ENCODE measurements at places on chromosomes 4 and X.

DNA sequence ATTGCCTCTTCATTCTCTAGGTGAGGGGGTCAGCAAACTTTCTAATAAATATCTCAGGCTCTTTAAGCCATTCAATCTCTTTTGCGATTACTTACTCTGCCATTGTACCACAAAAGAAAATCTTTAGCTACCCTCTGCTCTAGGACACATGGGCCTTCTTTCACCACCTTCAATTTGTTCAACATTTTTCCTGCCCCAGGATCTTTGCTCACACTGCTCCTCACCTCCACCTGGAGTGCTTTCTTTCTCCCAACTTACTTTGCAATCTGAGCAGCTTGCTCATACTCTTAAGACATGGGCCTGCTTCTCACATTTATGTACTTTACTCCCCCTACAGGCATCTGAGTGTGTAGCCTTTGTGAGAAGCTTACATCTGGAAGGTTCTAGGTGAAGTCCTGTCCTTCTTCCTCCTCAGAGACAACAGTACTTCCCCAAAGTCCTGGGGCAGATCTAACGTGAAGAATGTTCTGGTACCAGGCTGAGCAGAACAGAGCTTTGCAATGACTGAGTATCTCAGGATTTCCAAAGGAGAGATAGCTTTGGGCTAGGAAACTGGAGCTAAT lies 55.0 kb upstream of the PRDM5 start:
- DNase-seq: peak; percentile 66

DNA sequence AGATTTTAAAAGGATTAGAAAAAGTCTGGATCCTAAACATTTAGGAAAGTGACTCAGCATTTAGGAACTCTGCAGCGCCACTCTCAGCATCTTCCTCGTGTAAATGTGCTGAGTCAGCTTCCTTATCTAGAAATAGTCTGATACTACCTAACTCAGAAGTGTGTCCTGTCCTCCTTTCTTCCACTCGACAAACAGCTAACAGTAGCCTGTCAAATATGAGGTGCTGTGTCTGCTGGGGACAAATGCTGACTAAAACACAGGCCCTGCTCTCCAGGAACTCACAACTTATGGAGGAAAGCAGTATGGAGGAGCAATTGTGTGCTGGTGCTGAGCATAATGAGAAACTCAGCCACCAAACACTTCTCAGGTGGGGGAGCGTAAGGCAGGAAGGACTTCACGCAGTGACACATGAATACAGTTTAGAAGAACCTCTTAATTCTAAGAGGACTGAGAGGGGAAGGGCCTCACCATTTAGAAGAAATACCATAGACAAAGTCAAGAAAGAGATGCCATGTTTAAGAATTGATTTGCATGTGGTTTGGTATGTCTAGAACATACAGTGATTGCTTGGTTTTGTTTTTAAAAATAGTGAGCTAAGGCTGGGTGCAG lies 125.3 kb downstream of the SOWAHB start:
- peak; percentile 44 for DNase-seq

DNA sequence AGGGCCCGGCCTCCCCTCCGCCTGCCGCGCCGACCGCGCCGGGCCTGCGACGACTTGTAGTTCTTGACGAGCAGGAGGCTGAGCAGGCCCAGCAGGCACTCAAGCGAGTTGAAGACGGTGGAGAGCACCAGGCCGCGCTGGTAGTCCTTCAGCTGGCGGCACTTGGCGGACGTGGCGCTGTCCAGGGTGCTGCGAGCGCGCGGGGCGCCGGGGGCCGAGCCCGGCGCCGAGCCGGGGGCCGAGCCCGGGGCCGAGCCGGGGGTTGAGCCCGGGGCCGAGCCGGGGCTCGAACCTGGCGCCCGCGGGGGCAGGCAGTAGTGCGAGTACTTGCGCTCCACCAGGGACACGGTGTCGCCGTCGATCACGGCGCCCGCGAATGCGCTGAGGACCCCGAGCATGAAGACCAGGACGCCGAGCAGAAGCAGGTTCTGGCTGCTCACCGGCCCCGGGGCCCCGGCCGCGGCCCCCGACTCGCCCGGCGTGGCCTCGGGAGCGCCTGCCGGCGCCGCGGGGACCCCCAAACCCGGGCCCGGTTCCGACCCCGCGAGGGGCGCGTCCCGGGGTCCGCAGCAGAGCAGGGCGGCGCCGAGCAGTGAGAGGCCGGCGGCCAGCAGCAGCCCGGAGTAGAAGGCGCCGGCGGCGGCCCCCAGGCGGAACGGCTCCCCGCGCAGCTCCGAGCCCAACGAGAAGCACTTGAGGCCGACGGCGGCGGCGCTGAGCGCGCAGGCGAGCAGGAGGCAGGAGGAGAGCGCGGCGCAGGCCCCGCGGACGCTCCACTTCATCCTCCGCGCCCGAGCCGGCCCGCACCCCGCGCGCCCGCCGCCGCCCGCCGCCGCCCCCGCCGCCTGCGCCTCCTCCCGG lies 584 bp downstream of the TMEM271 start:
- no peak for DNase-seq

DNA sequence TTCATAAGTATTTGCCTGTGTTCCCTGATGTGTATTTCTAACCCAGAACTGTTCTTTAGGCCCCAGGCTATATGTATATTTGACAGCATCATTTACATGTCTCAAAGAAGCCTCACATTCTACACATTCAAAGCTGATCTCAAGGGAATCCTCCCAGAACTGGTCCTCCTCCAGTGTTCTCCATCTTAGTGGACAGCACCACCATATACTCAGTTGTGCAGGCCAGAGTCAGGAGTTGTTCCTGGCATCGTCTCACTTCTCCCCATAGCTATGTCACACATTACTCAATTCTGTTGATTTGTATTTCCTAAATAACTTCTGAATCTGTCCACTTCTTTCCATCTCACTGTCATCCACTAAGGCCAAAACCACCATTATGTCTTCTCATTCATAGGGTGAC lies 82.8 kb upstream of the TRPC3 start:
- DNase-seq: no peak

GRCh38 chr4:98946359-98946758 lies 17.4 kb upstream of the EIF4E start:
- DNase-seq: no peak

GRCh38 chr4:68718447-68719074 lies 48.1 kb upstream of the UGT2B15 start:
- DNase-seq: no peak

- DNase-seq: peak; percentile 44
These were observed 1.5 kb downstream of the CFAP97 start for GRCh38 chr4:185201977-185202962.

- DNase-seq: no peak
These were observed 83.7 kb downstream of the DHRSX start for GRCh38 chrX:2416851-2417604.

DNA sequence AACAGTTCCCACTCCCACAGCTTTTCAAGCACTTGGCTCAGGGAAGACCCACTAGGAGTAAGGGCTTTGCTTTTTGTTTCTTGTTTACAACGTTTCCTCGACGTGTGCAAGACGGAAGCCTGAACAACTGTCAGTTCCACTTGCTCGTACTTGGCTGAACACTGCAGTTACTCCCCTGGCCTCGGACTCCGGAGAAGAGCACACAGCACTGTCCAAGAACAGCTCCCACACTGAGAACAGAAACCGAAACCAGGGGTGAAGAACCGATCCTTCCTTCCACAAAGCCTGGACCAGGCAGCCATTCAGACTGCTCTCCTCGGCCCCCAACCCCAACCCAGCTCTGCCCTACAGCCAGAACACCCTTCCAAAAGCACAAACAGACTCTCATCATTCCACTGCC lies 25.5 kb downstream of the IRF2 start:
- DNase-seq: peak; percentile 71

DNA sequence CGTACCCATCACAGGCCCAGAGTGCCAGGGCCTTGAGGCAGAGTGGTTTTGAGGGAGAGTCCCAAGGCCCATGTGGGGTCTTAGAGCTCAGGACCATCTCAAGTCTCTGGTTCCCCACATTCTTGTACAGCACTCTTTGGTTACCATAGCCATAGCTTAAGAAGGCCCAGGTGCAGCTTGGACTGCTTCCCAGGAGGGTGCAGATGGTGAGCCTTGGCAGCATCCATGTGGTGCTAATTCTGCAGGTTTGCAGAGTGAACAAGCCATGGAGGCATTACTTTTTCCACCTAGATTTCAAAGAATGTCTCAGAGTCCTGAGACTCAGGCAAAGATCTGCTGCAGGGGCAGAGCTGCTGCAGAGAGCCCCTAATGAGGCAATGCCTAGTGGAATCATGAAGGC lies 171.7 kb downstream of the STK32B start:
- no peak for DNase-seq

DNA sequence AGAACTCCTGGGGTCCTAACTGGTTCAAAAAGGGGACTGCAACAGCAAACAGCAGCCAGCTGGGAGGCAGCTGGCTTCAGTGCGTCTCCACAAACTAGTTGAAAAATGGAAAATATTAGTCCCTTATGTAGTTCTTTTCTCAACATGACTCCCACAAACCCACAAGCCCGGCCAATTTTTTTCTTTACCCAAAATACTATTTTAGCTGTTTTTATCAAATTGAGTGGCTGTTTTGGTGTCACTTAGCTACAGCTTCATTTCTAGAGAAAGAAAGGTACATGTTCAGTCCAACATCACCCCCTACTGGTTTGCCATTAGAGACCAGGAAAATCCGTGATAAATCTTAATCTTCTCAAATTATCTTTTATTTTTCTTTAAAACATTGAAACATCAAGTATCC lies 97.2 kb downstream of the GUCY2F start:
- DNase-seq: no peak

DNA sequence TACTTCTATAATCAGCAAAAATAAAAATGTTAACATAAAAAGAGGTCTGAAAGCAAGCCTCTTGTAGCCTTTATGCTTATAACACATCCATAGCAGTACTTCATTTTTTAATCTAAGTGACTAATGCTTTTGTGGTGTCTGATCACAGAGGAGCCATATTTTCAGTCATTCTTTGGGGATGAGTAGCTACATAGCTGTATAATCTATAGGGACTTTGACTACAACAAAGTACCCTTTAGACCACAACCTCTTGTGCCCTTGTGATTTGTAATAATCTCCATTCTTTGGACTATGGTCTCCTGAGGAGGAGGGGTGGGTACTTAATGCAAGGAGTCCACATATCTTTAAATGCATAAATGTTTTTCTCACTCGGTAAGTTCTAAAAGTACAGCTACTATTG lies 9.6 kb downstream of the DRP2 start:
- DNase-seq: no peak

DNA sequence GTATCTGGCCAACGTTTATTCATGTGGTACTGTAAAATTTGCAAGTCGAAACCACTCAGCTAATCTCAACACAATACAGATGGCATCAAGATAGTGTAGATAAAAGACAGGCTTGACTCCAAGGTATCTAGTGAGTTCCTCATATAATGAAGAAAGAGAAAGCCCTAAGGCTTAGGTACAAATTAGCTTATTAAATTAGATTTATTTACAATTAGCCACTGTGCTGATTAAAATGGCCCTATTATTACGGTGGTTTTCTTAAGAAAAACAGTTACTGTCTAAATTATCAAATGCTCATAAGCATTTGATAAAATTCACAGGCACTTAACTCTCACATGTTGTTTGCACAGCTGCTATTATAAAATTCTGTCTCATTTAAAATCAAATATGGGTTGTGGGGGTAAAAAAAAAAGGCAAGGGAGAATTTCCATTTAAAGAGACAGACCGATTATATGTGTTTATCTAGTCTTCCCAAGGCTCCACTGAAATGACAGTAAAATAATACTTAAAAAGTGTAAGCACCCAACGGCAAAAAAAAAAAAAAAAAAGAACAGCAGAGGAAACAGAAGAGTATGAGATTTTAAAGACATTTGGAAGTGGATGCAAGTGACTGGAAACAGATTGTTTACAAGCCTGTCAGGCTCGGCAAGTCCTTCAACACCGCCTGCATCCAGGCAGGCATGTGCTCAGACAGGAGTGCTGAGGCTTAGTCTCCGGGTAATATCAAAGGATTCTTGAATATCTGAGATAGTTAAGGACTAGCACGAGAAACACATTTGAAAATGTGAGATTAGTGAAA lies 55.1 kb downstream of the FAM13A start:
- no peak for DNase-seq

- DNase-seq: peak; percentile 4
These were observed 48.6 kb downstream of the MAGEA9 start for GRCh38 chrX:149830192-149830873.

- DNase-seq: no peak
These were observed 476.6 kb downstream of the GRXCR1 start for GRCh38 chr4:43369036-43369594.

DNA sequence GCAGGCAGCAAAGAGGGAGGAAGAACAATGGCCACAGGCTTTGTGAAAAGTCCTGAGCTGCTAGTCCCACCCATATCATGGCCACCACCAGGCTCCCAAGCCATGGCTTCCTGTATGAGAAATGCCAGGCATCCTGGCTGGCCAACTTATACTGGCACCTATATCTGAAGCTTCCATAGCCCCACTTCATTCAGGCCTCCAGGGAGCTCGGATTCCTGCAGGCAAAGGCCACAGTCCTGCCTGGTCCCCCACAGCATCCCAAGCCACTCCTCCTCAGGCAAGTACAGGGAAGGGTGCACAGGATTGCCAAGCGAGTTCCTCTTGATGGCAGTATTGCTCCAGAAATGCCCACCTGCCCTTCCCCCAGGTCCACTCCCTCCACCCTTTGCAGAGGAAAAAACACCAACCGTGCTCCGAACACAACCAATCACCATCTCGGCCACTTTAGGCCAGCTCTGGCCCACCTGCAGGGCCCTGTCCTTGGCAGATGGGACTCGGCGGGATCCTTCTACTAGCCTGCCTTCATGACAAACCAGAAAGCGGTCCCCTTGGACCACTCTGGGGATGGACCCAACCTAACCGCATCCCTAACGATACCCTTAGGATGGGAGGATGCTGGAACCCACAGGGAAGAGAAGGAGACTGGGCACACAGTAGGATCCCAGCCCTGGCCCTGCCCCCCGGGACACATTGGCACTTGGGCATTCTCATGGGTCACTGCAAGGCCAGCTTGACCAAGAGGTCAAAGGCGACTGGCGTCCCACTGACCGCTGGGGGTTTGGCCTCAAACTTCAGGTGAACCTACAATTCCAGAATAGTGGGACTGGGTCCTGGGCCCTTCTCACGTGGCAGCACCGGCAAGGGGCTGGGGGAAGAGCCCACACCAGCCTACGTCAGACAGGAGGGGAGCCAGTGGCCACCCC lies 220.4 kb upstream of the AGTR2 start:
- DNase-seq: no peak

GRCh38 chr4:41327770-41328169 lies 71.0 kb downstream of the UCHL1 start:
- no peak for DNase-seq

DNA sequence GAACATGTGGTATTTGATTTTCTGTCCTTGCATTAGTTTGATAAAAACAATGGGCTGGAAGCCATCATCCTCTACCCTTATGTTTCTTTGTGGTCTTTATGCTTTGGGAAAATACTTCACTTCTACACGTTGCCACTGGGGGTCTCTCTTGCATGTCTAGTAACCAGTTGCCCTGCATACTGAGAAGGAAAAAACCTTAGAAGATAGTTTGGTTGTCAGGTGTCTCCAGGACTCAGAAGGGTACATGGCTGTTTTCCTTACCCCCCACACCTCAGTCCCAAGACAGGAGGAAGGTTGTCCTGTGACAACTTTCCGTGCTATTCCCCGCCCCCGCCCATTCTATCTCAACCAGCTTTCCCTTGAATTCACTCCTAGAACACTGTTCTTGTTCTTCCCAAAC lies 62.1 kb upstream of the LANCL3 start:
- DNase-seq: peak; percentile 5

Measured in H4 (cell line).